ENCODE measurements at places on chromosomes 2 and 18.

DNA sequence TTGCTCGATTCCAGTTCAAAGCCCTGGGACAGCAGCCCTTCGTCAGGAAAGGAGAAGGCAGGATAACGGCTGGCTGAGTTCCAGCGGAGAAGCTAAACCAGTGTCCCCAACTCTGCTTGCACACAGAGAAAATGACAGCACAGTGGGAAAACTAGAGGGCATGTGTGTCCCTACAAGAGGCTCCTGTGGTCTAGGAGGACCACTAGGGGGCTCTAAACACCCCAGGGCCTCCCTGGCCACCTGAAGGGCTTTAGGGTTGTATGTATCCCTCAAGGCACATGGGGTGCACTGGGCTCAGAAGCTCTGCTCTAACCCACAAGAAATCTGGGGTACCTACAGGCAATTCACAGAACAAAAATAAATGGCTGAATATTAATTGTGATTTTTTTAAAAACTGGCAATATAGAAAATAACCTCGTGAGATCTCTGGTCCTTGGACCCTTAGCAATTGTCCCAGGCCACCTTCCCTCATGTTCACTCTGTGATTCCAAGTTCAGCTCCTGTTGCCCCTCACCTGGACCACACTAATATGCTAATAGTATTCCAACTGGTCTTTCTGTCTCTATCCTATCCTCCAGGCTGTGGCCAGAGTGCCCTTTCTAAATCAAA is 17.5 kb downstream of the STAT1 start:
- DNase-seq, result no peak

- no peak for DNase-seq
Observed at GRCh38 chr2:30695749-30696148, 111.5 kb downstream of the CAPN13 start.

DNA sequence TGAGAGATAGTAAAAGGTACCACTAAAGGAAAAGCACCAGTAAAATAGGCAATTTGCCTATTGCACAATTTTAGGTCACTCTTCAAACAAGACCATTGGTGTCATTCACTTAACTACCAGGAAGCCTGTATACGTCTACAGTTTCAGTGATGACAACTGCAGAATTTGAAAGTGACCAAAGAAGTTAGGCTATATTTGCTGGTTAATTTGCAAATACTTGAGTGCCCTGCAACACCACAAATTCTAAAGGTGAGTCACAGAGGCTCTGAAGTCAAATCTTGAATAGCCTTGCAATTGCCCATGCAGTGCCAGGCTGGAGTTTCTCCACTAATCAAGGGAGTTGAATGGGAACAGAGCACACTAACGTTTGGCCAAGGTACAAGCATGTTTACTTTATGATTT is 128.7 kb upstream of the CCDC68 start:
- DNase-seq, result no peak

DNA sequence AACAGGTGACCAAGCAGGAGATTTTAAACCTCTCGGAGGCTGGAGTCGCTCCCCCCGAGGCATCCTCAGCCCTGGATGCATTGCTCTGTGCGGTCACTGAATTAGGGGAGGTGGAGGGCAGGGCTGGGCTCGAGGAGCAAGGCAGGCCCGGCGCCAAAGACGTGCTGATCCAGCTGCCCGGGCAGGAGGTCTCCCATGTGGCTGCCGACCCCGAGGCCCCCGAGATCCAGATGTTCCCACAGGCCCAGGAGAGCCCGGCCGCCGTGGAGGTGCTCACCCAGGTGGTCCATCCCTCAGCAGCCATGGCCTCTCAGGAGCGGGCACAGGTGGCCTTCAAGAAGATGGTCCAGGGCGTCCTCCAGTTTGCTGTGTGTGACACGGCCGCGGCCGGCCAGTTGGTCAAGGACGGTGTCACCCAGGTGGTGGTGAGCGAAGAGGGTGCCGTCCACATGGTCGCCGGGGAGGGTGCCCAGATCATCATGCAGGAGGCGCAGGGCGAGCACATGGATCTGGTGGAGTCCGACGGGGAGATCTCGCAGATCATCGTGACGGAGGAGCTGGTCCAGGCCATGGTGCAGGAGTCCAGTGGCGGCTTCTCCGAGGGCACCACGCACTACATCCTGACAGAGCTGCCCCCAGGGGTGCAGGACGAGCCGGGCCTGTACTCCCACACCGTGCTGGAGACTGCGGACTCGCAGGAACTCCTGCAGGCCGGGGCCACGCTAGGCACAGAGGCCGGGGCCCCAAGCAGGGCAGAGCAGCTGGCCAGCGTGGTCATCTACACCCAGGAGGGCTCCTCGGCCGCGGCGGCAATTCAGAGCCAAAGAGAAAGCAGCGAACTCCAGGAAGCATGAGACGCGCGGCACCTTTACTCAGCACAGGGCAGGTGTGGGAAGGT is 145.1 kb downstream of the PTGR3 start:
- no peak for DNase-seq

DNA sequence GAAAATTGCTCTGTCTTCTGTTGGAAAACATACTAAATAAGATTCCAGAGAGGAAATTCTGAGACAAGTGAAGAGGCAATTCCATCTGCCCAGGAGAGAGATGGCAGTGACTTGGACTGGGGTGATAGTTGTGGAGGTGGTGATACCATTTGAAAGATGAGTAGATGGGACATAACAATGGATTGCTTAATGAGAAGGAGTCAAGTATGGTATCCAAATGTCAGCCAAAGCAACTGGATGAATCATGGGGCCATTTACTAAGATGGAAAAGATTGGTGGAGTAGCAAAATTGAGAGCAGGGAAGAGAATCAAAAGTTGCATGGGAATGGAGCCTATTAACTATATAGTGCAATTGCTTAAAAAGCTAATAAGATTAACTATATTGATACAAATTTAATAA is 222.1 kb downstream of the ETAA1 start:
- no peak for DNase-seq

DNA sequence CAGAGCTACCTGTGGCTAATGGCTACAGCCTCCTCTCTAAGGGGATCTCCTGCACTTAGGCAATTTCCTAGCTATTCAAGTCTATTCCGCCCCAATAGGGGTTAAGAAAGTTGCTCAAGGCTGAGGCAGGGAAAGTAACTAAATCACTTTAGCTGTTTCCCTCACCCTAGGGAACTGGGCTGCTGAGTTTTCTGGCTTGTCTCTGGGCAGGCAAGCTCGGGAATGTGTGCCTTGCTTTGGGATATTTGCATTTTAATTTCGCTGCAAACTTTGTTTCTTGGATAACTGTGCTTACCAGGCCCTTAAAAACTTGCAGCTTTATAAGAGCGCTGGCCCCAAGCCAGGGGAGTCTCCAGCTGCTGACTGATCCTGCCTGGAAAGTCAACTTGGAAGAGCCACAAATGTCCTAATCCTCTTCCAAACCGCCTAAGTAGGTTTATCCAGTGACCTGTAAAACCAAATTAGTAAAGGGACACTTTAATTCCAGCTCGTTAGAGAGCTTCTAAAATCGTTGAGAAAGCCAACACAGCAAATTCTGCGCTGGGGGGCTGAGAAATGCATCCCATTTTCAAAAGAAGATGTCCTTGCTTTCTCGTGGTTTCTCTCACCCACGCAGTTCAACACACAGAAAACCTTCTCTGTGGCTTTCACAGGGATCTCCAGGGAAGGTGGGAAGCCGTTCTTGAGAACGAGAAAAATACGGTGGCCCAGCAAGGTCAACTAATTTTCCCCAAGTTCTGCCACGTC is 59.5 kb upstream of the SP3 start:
- DNase-seq, result no peak

DNA sequence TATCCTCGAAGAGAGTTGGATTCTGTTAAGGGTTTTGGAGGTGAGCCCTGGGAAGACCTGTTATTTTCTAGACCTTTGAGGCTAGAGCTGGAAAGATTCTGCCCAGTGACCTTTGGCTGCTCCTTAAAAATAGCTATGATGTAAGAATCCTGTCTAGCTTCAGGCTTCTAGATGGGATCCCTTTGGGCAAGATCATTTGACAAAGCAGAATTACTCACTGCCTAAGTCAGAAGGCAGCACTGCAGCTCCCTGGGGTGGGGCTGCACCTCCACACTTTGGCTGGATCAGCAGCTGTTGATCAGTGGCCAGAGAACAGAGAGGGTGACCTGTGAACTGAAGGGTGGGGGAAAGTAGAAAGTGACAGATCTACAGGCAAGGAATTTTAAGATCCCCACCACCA is 103.8 kb downstream of the ASAP2 start:
- DNase-seq, result no peak

- DNase-seq, result no peak
Observed at GRCh38 chr2:164388511-164388910, 232.8 kb downstream of the GRB14 start.

DNA sequence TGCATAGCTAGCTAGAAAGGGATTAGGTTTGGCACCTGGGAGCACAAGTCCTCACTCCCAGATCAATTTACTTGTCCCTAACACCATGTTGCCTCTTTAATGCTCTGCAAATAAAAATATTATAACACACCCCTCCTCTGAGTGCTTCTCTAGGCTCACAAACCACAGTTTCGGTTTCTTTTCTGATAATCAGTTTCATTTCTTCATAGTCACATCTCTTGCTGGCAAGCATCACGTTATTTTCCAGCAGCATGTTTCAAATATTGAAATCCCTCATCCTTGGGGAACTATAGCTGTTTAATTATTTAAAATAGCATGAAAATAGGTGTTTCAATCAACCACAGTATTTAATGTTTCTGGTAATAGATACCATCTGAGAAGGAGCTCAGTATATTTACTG is 13.9 kb upstream of the SMCHD1 start:
- DNase-seq, result peak; percentile 7

GRCh38 chr2:207064128-207064690 is 101.5 kb downstream of the KLF7 start:
- no peak for DNase-seq

DNA sequence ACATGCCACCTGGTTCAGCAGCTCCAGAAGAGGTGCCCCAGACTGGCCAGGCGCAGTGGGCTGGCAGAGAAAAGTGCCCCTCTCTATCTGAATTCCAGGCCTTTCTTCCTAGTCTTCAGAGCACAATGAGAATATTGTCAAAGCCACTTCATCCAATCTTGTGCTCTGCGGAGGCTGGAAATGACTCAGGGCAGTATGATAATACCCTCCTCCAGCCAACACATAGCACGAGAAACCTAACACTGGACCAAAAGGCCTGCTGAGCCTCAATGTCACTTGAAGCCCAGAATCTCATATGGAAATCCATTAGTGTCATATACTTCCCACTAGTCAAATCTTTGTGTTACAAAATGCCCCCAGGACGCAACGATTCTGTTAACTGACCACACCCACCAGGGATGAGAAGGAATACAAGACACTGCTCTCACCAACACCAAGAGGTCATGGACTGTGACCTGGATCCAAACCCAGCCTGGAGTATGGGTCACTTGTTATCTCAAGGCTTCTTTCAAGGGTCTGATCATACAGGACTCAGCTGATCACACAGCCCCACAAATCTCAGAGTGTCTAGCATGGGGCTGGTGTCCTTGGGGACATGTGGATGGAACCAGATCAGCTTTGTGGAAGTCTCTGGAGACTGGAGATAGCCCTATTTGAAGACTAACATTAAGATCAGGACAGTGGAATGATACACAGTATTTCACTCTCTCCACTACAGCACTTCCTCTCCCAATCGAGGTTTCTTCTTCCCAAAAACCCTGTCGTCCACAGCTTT is 10.1 kb downstream of the KIF3C start:
- no peak for DNase-seq

All from NCI-H774 (cell line).